ENCODE measurements at places on chromosomes 5 and 9.
A peak's percentile ranks its signal among the peaks of the same experiment; 100 is the strongest.

DNA sequence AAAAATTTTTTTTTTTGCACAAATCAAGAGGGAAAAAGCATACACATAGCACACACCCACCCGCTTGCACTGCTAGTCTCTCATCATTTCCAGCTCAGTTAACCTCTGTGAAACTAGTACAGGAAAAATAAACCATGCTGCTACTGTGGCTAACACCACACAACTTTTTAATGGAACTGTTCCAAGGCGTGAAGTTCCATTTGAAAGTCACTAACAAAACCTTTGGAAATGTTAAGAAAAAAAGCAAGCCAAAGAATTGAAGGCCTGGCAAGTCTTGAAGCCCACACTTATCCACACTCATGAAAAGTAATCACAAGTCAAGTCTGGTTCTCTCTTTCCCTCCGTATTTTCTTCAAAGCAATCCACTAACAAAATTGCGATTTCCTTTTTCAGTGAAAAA lies 116.3 kb downstream of the FANCC start:
- H3K4me3 ChIP-seq, result no peak overlapping the region
- no peak for DNase-seq
- no peaks in the 10 kb centered on the region for H3K4me1 ChIP-seq
- H3K27me3 ChIP-seq, result no peaks in the 10 kb centered on the region
- H3K36me3 ChIP-seq, result no peaks in the 10 kb centered on the region

DNA sequence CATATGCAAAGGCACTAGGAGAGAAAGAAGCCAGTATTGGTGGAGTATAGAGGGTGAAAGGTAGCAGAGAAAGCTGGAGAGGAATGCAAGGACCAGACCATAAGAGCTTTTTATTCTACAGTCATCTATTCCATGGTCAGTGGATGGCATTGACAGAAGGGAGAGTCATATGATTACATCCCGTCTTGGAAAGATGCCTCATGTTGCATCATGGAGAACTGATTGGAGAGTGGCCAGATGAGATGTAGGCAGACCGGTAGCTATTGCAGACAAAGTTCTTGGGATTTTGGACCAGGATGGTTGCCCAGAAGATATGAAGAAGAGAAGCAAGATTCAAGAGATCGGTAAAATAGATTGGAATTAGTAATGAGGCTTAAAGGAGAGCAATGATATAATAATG lies 260.7 kb downstream of the CHSY3 start:
- no peaks in the 10 kb centered on the region for H3K36me3 ChIP-seq
- H3K4me3 ChIP-seq, result no peak overlapping the region
- no peak for DNase-seq
- no peak overlapping the region for H3K27ac ChIP-seq

- no peaks in the 10 kb centered on the region for H3K27me3 ChIP-seq
- H3K36me3 ChIP-seq, result no peaks in the 10 kb centered on the region
- DNase-seq, result no peak
- no peak overlapping the region for H3K27ac ChIP-seq
- no peak overlapping the region for H3K4me3 ChIP-seq
Observed at GRCh38 chr9:131559421-131560000, 14.2 kb downstream of the PRRT1B start.

DNA sequence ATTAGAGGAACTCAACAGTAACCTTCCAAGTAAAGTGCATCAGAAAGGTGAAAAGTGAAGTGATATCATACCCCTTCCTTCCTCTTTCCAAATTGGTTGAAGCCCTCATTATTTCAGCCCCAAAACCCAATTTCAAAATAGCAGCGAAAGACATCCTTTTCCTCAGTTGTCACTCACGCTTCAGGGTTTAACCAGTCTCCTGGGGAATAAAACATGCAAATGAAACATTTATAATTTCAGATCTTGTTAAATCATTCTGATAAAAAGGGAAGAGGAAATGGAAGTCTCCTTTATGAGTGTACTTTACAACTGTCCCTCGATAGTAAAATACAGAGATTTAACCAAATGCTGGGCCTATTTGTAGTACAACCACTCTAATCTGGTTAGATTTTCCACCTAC lies 22.5 kb downstream of the TRPM6 start:
- H3K27ac ChIP-seq, result no peak overlapping the region
- H3K4me1 ChIP-seq, result no peaks in the 10 kb centered on the region
- H3K4me3 ChIP-seq, result no peak overlapping the region
- H3K36me3 ChIP-seq, result no peaks in the 10 kb centered on the region

DNA sequence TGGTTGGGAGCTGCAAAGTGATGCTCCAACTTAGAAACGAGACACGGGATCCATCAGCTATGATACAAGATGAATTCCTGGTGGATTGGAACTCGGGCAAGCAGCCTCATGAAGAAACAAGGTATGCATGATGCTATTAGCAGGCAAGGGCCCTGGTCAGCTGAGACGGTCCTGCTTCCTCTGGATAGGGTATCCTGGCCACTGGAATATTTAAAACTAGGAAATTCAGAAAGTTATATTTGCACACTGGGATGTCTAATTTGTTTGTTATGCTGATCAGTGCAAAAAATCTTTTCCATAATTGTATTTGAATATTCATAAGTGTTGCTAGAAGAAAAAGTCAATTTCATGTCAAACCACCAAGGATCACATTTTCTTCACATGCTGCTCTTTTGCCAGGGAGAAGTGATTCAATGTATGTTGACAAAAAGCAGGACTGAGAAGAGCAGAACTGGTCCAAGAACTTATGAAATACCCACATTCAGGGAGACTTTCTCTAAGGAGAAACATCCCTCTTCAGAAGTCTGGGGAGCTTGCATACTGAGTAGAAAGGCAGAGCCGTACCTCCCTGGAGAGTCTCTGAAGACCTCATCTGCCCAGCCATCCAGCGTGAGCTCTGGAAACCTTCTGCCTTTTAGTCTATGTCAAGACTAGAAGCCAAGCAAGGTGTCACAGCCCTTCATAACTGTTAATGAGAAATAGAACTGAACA lies 6.7 kb upstream of the NXNL2 start:
- no peaks in the 10 kb centered on the region for H3K36me3 ChIP-seq
- no peak for DNase-seq
- H3K4me3 ChIP-seq, result no peak overlapping the region

- no peaks in the 10 kb centered on the region for H3K4me1 ChIP-seq
- no peak for DNase-seq
- H3K4me3 ChIP-seq, result no peak overlapping the region
- no peaks in the 10 kb centered on the region for H3K36me3 ChIP-seq
- H3K27me3 ChIP-seq, result no peaks in the 10 kb centered on the region
Observed at GRCh38 chr5:116554764-116555163, 19.9 kb downstream of the SEMA6A start.

DNA sequence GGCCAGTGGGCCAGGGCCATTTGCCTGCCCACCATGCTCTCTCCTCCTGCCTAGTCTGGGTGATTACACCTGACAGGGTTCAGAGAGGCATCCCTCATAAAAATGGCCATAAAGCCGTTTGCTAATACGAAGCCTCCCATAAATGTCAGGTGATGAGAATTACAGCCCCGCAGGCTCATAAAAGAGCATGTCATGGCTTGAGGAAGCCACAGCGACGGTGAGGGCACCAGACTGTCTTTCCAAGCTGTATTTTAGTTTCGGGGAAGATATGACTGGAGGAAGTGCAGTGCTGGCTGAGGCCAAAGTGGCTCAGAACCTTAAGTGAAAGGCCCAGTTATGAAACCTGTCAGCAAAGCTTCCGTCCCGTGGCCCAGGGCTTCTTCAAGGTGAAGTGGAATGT lies 18.5 kb upstream of the TCERG1 start:
- H3K27me3 ChIP-seq, result no peaks in the 10 kb centered on the region
- DNase-seq, result no peak
- no peak overlapping the region for H3K4me3 ChIP-seq
- H3K27ac ChIP-seq, result no peak overlapping the region
- no peaks in the 10 kb centered on the region for H3K36me3 ChIP-seq
- no peaks in the 10 kb centered on the region for H3K4me1 ChIP-seq

DNA sequence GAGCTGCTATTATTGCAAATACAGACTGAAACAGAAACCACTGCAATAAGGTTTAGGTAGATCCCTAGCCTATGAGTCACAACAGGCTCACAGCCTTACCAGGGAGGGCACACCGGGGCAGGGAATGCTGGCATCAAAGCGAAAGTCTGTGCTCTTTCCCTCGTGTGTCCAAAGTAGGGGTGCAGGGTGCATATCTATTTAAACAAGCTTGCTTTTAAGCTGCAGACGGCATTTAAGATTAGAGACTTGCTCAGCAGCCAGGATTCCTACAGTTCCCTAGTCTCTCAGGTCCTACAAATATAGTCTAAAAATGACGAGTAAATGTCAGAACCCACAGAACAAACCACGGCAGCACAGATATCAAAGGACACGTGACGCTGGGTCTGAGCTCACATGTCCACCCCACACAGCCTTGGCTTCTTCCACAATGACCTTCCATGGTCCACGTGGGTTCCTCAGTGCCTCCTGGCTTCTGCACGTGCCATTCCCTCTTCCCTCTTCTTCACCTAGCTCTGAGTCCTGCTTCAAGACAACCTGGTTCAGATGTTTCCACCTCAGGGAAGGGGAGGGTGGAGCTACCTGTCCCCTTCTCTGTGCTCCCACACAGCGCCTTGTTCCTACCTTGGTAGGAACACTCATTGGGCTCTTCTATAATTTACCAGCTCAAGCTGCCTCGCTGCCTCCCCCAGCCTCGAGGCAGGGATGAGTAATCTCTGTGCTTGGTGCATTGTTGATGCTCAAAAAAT lies 193.2 kb downstream of the MAPKAP1 start:
- H3K27ac ChIP-seq, result peak overlapping the region; percentile 67
- peak overlapping the region; percentile 22 for H3K4me3 ChIP-seq
- H3K4me1 ChIP-seq, result no peaks in the 10 kb centered on the region
- H3K36me3 ChIP-seq, result no peaks in the 10 kb centered on the region
- no peaks in the 10 kb centered on the region for H3K27me3 ChIP-seq
- peak; percentile 58 for DNase-seq

- H3K4me1 ChIP-seq, result no peaks in the 10 kb centered on the region
- H3K36me3 ChIP-seq, result no peaks in the 10 kb centered on the region
- no peak for DNase-seq
- H3K4me3 ChIP-seq, result no peak overlapping the region
- H3K27me3 ChIP-seq, result no peaks in the 10 kb centered on the region
Observed at GRCh38 chr9:15778861-15779260, 226.0 kb downstream of the CCDC171 start.

DNA sequence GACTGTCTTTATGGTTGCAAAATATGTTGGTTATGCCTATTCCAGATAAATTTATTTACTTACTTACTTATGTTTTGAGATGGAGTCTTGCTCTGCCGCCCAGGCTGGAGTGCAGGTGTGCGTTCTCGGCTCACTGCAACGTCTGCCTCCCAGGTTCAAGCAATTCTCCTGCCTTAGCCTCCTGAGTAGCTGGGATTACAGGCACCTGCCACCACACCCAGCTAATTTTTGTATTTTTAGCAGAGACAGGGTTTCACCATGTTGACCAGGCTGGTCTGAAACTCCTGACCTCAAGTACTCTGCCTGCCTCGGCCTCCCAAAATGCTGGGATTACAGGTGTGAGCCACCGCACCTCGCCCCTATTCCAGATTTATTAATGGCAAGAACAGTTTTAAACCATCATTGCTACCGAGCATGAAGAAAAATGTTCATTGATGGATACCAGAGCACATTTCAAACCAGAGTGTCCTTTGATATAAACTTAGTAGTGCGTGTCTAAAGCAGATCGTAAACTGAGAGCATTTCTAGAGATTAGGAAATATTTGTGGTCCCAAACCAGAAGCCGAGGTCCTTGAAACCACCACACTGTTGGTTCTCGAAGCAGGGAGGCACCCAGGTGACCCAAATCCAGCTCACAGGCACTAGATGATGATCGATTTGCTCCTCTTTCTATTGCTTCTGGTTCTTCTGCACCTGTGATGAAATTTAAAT lies 85.2 kb downstream of the GRAMD2B start:
- H3K27me3 ChIP-seq, result no peaks in the 10 kb centered on the region
- no peaks in the 10 kb centered on the region for H3K36me3 ChIP-seq
- H3K4me3 ChIP-seq, result no peak overlapping the region

GRCh38 chr5:163563880-163564279 lies 58.5 kb downstream of the MAT2B start:
- H3K4me3 ChIP-seq, result no peak overlapping the region
- DNase-seq, result no peak
- H3K36me3 ChIP-seq, result no peaks in the 10 kb centered on the region
- no peaks in the 10 kb centered on the region for H3K4me1 ChIP-seq
- no peaks in the 10 kb centered on the region for H3K27me3 ChIP-seq
- no peak overlapping the region for H3K27ac ChIP-seq

GRCh38 chr9:91338681-91339080 lies 23.0 kb downstream of the AUH start:
- no peak for DNase-seq
- H3K4me3 ChIP-seq, result no peak overlapping the region
- no peaks in the 10 kb centered on the region for H3K36me3 ChIP-seq
- no peak overlapping the region for H3K27ac ChIP-seq

- no peaks in the 10 kb centered on the region for H3K36me3 ChIP-seq
- no peaks in the 10 kb centered on the region for H3K27me3 ChIP-seq
- no peak overlapping the region for H3K4me3 ChIP-seq
- H3K27ac ChIP-seq, result no peak overlapping the region
Observed at GRCh38 chr5:149412783-149413476, 33.8 kb upstream of the IL17B start.

- H3K4me1 ChIP-seq, result no peaks in the 10 kb centered on the region
- H3K36me3 ChIP-seq, result no peaks in the 10 kb centered on the region
- H3K27me3 ChIP-seq, result no peaks in the 10 kb centered on the region
- no peak overlapping the region for H3K4me3 ChIP-seq
- no peak overlapping the region for H3K27ac ChIP-seq
Observed at GRCh38 chr5:10485142-10485795, 43.6 kb downstream of the ROPN1L start.

- H3K36me3 ChIP-seq, result no peaks in the 10 kb centered on the region
- no peaks in the 10 kb centered on the region for H3K27me3 ChIP-seq
- H3K4me1 ChIP-seq, result peaks cover 6% of the 10 kb centered on the region
- H3K4me3 ChIP-seq, result no peak overlapping the region
- no peak overlapping the region for H3K27ac ChIP-seq
Observed at GRCh38 chr9:136264031-136264430, 18.4 kb upstream of the QSOX2 start.

GRCh38 chr5:56006094-56006493 lies 11.3 kb upstream of the IL6ST start:
- no peak overlapping the region for H3K27ac ChIP-seq
- no peaks in the 10 kb centered on the region for H3K4me1 ChIP-seq
- no peak overlapping the region for H3K4me3 ChIP-seq

GRCh38 chr9:119963258-119963797 lies 594.1 kb upstream of the BRINP1 start:
- no peaks in the 10 kb centered on the region for H3K36me3 ChIP-seq
- H3K27me3 ChIP-seq, result no peaks in the 10 kb centered on the region
- no peak overlapping the region for H3K4me3 ChIP-seq

Data from right lobe of liver (tissue), 6 donors.